H4 (cell line): ENCODE measurements at places on chromosomes 1 and 21.

GRCh38 chr1:31163866-31164265, 75.8 kb downstream of the NKAIN1 start:
- no peak for DNase-seq

DNA sequence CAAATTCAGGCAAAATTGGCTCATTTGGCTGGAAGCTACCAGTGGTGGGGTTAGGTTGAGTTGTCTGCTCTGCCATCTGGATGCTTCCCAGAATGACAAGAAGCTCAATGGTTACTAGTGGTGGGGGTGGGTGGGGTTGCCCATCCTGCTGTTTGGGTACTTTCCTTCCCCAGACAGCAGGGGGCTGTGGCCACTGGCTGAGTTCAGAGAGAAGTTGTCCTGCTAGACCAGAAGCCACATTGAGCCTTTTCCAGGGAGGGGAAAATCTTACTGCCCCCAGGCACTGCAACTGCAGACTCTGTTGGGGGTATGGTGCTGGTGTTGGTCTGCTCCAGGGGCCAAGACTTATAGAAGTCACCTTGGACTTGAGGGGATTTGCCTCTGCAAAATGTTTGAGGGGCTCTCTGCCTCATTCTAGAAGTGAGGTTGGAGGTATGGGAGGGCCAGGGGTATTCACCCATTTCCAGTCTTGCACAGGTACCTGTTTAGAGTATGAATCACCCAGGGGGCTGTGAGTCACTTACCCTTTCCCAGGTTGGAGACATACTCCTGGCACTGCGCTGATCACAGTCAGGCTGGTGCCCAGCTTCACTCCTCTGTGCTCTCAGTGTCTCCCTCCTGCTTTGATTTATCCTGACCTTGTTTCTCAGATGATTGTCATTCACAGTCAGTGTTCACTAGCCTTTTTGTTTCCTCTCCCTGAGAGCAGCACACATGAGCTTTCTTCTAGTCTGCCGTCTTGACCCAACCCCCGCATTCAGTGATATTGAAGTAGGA, 89.1 kb upstream of the NEGR1 start:
- DNase-seq = no peak

GRCh38 chr1:118082984-118083383, 102.0 kb downstream of the SPAG17 start:
- no peak for DNase-seq

GRCh38 chr1:58823481-58824010, 39.7 kb upstream of the JUN start:
- DNase-seq = no peak

- no peak for DNase-seq
Measured at GRCh38 chr1:24231701-24232100, 44.6 kb upstream of the IFNLR1 start.

DNA sequence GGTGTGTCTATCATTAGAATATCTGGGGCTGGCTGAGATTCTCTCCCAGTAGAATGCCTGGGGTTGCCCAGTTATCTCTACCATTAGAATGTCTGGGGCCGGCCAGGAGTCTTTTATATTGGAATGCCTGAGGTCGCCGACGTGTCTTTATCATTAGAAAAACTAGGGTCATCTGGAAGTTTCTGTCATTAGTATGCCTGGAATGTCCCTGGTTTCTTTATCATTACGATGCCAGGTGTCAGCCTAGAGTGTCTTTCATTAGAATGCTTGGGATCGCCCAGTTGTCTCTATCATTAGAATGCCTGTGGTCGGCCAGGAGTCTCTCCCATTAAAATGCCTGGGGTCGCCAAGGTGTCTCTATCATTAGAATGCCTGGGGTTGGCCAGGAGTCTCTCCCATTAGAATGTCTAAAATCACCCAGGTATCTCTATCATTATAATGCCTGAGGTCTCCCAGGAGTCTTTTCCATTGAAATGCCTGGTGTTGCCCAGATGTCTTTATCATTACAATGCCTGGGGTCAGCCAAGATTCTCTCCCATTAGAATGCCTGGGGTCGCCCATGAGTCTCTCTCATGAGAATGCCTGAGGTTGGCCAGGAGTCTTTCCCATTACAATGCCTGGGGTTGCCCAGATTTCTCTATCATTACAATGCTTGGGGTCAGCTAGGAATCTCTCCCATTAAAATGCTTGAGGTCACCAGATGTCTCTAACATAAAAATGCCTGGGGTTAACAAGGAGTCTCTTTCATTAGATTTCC, 53.2 kb downstream of the RNF187 start:
- no peak for DNase-seq

DNA sequence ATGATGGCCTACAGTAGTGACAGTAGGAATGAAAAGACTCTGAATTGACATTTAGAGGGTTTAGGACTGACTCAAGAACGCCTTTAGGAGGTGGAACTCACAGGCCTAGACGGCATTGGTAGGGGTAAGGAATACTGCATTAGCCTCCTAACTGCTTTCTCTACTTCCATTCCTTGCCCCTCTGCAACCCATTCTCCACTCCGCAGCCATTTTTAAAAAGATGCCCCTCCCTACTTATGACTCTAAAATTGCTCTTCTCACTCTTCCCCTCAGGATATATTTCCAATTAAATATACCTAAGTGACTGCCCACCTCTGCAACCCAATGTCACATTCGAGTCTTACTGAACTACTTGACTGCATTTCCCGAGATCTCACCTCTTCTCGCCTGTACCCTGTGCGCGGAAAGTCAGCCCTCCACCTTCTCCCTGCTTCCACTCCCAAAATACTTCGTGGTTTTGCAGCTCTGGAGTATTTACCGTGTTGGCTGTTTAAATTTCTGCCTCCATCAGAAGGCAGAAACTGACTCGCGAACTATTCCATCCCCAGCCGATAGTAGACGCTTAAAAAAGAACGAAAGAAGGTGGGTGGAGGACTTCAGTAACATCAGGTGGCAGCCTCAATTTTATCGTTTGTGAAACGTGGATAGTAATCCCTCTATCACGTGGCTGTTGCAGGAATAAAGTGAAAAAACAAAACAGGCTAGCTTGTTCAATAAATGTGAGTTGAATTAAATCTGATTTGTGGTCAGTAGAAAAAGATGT, 1.1 kb upstream of the YBX1 start:
- no peak for DNase-seq

DNA sequence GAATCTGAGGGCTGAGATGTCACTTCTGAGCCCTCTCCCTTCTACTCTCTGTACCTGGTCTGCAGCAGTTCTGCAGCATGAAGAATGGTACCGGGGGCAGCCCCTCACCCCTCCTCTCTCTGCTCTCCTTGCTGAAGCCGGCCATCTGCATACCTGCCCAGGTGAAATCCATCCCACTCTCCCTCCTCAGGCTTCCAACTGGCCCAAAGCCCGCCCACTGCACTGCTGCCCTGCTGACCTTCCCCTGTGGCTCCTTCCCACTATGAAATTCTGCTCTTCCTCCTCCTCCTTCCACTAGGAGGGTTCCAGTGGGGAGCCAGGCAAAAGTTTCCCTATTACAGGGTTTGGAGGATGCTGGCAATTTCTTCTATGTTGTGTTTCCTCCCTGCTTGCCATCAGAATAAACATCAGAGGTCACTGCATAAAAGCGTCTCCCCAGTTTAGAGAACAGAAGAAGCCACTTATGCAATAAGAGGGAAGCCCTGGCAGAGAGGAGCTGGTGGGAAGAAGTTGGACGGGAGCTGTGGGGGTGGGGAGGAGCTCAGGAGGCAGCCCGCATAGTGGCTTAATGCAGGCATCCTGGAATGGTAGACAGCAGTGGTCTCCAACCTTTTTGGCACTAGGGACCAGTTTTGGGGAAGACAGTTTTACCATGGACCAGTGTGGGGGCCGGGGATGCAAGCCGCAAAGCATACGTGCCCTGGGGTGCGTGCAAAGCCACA, 30.3 kb downstream of the TMCO4 start:
- no peak for DNase-seq

GRCh38 chr1:16235944-16236510, 956 bp downstream of the CPLANE2 start:
- DNase-seq = peak; percentile 54

DNA sequence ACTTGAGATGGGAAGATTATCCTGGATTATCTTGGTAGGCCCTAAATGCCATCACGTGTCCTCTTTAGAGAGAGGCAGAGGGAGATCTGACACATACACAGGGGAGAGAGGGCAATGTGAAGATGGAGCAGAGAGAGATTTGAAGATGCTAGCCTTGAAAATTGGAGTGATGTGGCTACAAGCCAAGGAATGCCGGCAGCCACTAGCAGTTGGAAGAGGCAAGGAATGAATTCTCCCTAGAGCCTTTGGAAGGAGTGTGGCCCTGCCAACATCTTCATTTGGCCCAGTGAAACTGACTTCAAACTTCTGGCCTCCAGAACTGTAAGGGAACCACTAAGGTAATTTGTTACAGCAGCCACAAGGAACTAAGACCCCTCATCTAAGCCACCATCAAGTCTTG, 8.9 kb upstream of the CAMTA1 start:
- DNase-seq = no peak

GRCh38 chr1:75602486-75602885, 8.4 kb downstream of the SLC44A5 start:
- DNase-seq = no peak

DNA sequence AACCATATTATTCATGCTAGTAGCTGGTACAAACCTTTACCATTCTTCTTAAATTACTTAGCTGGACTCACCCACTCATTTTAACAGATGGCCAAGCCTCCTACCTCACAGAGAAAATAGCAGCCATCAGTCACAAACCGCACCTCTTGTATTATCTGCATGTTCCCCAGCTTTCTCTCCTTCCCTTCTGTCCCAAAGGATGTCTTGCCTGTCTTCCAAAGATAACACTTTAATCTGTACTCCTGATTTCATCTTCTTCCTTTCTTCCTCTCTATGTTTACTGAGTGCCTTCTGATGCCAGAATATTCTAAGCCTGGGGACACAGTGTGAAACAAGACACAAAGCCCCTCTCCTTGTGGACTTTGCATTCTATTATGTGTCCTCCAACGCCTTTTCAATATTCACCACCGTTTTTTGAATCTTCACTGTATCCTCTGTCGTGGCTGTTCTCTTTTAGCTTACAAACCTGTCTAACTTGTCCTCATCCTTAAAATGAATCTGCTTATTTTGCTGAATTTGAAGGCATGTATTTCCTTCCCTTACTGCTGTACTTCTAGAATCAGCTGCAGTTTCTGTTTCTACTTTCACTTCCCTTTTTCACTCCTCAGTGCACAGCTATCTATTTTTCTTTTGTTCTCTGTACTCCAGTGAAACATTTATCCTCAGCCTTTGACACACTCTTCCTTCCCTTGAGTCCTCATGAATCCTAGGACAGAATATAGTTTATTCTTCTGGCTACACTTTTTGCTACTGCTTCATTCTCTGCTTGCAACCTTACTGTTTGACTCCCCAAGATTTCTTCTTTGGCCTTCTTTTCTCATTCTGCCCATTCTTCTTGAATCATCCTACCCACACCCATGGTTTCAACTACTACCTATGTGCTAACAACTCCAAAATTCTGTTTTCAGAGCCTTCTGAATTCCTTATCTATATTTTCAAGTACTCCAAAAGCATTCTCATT, 216.9 kb upstream of the SAMSN1 start:
- DNase-seq = no peak

DNA sequence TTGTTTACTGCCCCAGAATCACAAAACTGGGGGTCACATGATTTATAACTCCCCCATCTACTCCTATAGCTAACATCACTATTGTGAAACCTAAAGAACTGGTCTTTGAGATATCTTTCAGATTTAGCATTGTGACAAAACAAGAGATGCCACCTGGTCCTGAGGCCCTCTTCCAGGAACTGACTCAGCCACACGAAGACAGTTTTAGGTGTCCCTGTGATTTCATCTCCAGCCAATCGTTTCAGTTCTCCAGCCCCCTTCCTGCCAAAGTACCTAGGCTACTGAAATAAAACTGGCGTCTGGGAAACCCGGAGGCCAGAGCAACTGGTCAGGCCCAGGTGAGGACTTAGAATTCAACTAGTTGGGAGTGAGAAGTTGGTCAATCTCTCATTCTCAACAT, 36.6 kb downstream of the TBX19 start:
- DNase-seq = no peak

DNA sequence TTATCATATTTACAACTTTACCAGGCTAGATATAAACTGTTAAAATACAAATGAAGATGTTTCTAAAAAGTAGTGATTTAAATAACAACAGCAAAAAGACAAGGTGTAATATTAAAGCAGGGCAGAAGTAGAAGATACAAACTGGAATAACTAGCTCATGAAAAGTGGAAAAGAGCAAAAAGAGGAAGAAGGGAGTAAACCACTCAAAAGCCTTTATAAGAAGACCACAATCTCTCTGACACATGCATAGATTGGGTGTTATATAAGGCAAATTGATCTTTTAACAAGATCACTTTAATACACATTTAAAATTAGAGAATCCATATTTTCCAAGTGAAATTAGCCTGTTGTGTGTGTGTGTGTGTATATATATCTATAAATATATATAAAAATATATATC, 5.0 kb downstream of the DENND1B start:
- no peak for DNase-seq

- peak; percentile 39 for DNase-seq
Measured at GRCh38 chr1:46613661-46614603, 2.7 kb downstream of the MOB3C start.

- no peak for DNase-seq
Measured at GRCh38 chr1:9281908-9282695, 10.6 kb upstream of the SPSB1 start.

DNA sequence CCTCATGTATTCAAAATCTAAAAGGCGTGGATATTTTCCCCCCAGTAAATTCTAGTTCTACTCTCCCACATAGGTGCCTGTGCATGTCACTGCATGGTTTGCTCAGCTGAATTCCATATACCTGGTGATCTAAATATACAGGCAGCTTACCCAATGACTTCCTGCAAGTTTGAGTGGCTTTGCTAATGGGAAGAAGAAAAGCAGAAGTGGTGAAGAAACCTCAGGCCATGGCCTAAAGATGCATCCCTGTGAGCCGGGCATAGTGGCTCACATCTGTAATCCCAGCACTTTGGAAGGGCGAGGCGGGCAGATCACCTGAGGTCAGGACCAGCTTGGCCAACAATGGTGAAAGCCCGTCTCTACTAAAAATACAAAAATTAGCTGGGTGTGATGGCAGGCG, 11.5 kb downstream of the SLC44A3 start:
- DNase-seq = no peak

DNA sequence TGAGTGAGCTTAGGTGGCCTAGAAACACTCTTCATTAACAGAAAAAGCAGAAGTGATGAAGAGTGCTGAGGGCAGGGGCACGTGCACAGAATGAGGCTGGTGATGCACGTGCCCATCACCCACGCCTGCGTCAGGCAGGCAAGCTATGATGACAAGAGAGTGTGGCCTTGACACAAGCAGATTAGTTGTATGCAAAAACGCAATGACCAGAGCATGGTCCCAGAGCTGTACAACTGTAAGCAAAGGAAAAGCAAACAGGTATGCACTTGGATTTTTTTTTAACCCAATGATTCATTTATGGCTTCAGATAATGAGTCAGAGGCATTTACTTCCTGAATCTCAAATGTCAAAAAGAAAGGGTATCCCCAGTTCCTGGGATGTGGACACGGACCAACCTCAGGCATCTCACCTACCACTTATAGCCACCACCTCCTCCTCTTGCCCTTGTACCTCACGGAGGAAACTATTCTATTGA, 9.1 kb upstream of the TMEM61 start:
- peak; percentile 33 for DNase-seq

DNA sequence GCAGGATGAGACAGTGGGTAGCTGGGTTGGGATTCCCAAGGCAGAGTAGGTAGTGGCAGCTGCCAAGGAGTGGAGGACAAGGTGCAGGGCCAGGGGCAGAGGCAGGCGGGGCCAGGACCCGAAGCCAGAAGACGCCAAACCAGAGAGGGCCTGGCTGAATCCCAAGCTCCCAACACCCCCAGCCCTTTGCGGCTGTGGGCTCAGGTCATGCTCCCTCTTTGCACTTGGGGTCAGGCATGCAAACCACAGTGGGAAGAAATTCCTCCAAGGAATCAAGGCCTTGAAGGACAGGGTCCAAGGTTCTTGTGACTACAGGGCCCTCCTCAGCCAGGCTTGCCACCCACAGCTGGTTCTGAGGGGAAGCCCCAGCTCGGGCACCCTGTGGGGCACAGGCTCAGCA, 6.2 kb downstream of the C1orf210 start:
- no peak for DNase-seq
